Omental fat pad (tissue), 4 donors: ENCODE measurements at places on chromosomes 3 and 15. TPM values are rescaled to one million over a fixed set of nuclear protein-coding genes. Genes with fewer than 3 reads are reported as not detected.

- no peak for DNase-seq
Measured at GRCh38 chr3:184553385-184553784, 8.2 kb upstream of the EPHB3 start.

Gene STAB1
- 283 TPM for total RNA-seq

Gene LTF
- 3.0 TPM for total RNA-seq

Gene FANCD2
- total RNA-seq, result 3.5 TPM

GRCh38 chr3:186093271-186093900 is 15.5 kb downstream of the ETV5 start:
- DNase-seq, result no peak

DNA sequence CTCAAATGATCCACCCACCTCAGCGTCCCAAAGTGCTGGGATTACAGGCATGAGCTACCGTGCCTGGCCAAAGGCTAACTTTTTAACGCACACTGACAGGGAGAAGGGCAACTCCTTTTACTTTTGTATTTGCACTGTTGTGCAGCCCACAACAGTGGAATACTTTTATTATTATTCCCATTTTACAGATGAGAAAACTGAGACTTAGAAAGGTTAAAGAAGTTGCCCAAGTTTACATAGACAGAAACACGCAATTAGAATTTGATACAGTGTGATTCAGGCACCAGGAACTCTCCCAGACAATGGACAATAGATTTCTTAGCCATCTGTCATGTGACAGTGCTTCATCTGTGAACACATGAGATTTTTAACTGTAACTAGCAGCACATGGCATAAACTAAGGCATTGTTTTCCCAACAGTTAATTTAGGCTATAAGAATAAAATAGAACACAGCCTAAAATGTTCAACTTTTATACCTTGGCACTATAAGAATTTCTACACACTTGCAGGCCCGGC is 18.8 kb downstream of the STAG1 start:
- DNase-seq, result no peak
